ENCODE measurements at places on chromosomes 12 and 14. TPM values are rescaled to one million over a fixed set of nuclear protein-coding genes. Genes with fewer than 3 reads are reported as not detected.

Gene JAG2
- 2.6 TPM for total RNA-seq

Gene FAM222A
- 0.43 TPM for total RNA-seq

Gene GARIN6
- total RNA-seq = not detected

Gene ERP29
- total RNA-seq = 169 TPM

Gene C12orf57
- total RNA-seq = 141 TPM

Gene TPH2
- total RNA-seq = not detected

Gene KCNA5
- total RNA-seq = not detected

Gene ENO2
- total RNA-seq = 206 TPM

DNA sequence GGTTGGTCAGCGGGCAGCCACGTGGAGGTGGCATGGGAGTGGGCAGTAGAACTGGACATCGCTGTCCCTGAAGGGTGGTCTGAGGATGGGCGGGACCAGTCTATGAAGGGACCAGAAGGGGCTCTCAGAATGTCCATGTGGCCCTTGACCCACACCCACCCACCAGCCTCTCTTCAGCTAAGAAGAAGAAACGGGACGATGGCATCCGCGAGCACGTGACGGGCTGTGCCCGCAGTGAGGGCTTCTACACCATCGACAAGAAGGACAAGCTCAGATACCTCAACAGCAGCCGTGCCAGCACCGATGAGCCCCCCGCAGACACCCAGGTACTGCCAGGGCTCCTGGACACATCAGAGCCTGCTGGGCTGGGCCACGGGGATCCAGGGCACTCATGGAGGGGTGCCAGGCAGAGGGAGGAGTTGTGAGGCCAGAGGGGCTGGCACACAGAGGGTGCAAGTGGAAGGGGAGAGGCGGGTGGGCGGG is 21.3 kb downstream of the SETD1B start:
- no peaks in the 10 kb centered on the region for H3K4me1 ChIP-seq
- H3K27ac ChIP-seq = no peak overlapping the region
- peaks cover 55% of the 10 kb centered on the region for H3K36me3 ChIP-seq
- H3K27me3 ChIP-seq = no peaks in the 10 kb centered on the region

- no peak overlapping the region for H3K27ac ChIP-seq
- H3K27me3 ChIP-seq = no peaks in the 10 kb centered on the region
- H3K4me3 ChIP-seq = no peak overlapping the region
Observed at GRCh38 chr14:95409477-95410272, 90.0 kb upstream of the CLMN start.

DNA sequence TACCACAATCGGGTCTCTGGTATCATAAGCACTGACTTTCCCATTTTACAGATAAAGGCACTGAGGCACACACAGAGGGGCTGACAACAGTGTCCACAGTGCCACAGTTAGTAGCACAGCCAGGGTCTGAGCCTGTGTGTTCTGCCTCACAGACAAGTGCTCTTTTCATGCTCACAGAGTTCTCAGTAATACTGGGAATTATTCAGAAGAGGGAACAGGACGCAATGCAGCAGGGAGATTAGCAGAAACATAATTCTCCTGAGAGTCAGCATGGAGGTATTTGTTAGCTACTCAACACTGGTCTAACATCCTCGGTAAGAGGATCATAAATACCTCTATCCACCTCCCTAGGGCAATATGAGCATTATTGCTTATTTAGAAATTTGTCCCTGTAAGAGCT is 219.3 kb upstream of the EEA1 start:
- peaks cover 10% of the 10 kb centered on the region for H3K27me3 ChIP-seq
- DNase-seq = no peak
- no peak overlapping the region for H3K27ac ChIP-seq
- no peak overlapping the region for H3K4me3 ChIP-seq
- H3K4me1 ChIP-seq = no peaks in the 10 kb centered on the region
- H3K36me3 ChIP-seq = no peaks in the 10 kb centered on the region

DNA sequence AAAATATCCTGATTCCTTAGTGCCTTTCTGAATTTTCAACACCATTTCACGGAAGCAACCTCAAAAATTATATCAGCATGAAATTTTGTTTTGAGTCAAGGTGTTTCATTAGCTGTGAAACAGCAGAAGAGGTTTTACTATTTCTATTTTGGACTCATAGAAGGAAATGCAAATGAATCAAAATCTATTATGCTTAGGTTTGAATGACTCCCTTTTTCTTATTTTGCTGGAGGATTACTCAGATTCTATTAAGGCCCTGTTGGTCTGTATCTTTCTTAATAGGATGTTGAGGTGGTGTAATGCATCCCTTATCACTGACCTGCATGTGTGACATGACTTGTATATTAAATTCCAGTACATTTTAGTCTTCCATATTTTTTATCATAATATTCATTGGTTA is 165.8 kb downstream of the TMTC2 start:
- no peaks in the 10 kb centered on the region for H3K27me3 ChIP-seq
- no peak overlapping the region for H3K4me3 ChIP-seq
- no peaks in the 10 kb centered on the region for H3K36me3 ChIP-seq
- no peak overlapping the region for H3K27ac ChIP-seq
- H3K4me1 ChIP-seq = no peaks in the 10 kb centered on the region
- no peak for DNase-seq

DNA sequence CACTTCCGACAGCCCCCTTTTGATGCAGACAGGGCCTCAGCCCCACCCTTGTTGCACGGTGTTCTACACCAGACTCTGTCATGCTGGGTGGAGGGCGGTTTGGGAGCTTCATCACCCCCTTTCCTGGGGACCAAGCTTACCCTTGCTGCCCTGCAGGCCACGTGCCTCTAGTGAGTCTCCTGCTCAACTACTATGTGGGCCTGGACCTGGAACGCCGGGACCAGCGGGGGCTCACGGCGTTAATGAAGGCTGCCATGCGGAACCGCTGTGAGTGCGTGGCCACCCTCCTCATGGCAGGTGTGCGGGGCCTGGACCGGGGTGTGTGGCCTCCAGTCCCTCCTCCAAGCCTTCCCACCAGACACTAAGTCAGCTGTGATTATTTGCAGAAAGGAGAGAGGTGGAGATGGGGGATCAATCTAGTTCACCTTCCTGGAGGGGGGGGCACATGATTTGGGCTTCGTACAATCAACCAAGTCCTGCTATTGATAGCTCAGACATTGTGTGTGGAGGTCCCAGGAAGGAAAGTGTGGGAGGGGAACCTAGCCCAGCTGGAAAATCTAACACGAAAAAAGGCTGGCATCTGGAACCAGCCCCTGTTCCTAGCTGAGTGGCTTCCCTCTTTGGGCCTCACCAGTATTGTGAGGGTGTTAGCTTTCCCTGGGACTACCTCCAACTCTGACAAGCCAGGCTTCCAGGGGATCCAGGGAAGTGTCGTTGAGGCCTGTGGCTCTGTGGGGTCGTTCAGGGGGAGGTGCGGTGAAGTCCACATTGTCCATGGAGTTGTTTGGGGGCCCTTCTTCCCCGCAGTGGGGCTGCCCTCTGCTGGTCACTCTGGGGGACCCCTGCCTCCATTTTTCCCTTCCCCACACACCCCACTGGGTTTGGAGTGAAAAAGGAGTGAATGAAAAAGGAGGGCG is 1.6 kb downstream of the ANKRD33 start:
- peaks cover 8% of the 10 kb centered on the region for H3K36me3 ChIP-seq
- peaks cover 4% of the 10 kb centered on the region for H3K27me3 ChIP-seq
- H3K4me3 ChIP-seq = no peak overlapping the region
- H3K4me1 ChIP-seq = peaks cover 22% of the 10 kb centered on the region

- peaks cover 7% of the 10 kb centered on the region for H3K27me3 ChIP-seq
- no peak overlapping the region for H3K4me3 ChIP-seq
- no peak overlapping the region for H3K27ac ChIP-seq
- DNase-seq = no peak
Observed at GRCh38 chr12:105271364-105271763, 35.4 kb upstream of the APPL2 start.

GRCh38 chr14:49977126-49977841 is 84.4 kb downstream of the ARF6 start:
- H3K4me1 ChIP-seq = peaks cover 74% of the 10 kb centered on the region
- H3K36me3 ChIP-seq = peaks cover 18% of the 10 kb centered on the region
- DNase-seq = no peak
- peak overlapping the region; percentile 53 for H3K4me3 ChIP-seq

DNA sequence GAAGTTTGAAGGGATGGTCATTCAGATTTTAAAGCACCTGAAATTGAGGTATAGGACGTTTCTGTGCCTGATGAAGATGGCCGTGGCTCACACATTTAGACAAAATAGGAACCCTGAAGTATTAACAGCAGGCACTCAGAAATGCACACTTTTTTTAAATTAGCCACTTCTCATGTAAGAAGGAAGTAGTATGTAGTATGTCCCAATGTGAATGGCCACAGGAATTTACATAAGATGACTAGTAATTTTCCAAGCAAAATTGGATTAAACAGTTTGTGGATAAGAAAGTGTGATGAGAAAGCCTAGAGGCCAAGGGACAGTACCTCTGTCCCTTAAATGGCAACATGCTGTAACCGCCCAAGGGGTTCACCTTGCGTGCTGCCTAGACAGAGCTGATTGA is 1.8 kb upstream of the MIS18BP1 start:
- peaks cover 3% of the 10 kb centered on the region for H3K27me3 ChIP-seq
- DNase-seq = no peak
- peaks cover 26% of the 10 kb centered on the region for H3K36me3 ChIP-seq
- no peak overlapping the region for H3K27ac ChIP-seq
- peaks cover 27% of the 10 kb centered on the region for H3K4me1 ChIP-seq
- no peak overlapping the region for H3K4me3 ChIP-seq

- peaks cover 5% of the 10 kb centered on the region for H3K27me3 ChIP-seq
- no peak overlapping the region for H3K27ac ChIP-seq
- H3K4me1 ChIP-seq = no peaks in the 10 kb centered on the region
- no peaks in the 10 kb centered on the region for H3K36me3 ChIP-seq
- H3K4me3 ChIP-seq = no peak overlapping the region
Observed at GRCh38 chr12:39451977-39452376, 9.1 kb upstream of the KIF21A start.
